ENCODE measurements at places on chromosomes 2 and 18.

- DNase-seq = no peak
Measured at GRCh38 chr18:75531212-75531850, 103.8 kb upstream of the SMIM21 start.

DNA sequence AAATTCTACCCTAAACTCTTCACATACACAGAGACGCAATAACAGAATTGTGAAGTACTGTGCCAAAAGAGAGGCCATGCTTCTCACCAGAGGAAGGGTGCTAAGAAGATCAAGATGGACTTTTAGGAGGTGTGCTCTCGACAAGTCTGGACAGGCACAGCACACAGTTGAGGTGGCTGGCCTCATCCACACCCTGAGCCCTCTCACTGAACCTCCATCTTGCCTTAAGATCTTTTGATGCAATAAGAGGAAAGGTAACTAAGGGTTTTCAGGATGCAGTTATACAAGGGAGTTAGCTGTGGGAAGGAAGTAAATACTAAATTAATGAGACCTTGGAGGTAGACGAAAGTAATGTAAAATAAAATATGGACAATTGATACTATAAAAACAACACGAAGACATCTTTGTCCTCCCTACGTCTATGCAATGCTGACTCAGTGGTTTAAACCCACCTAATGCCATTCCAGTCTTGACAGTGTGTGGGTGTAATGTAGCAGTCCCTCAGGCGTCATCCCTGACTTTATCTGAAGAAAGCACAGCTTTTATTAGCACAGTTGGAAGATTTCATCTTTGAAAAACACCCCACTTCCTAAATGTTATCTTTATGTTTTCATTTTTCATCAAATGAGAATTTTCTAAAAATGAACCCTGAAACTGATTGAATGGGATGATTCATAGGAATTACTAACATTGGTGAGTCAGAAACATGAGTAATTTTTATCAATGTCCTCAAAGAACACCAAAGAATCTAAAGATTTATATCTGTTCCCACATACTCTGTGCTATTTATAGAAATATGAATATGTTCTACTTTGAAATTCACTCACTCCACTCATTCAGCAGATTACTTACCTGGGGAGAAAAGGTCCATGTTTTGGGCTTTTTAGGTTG lies 34.0 kb upstream of the MALL start:
- DNase-seq = no peak

DNA sequence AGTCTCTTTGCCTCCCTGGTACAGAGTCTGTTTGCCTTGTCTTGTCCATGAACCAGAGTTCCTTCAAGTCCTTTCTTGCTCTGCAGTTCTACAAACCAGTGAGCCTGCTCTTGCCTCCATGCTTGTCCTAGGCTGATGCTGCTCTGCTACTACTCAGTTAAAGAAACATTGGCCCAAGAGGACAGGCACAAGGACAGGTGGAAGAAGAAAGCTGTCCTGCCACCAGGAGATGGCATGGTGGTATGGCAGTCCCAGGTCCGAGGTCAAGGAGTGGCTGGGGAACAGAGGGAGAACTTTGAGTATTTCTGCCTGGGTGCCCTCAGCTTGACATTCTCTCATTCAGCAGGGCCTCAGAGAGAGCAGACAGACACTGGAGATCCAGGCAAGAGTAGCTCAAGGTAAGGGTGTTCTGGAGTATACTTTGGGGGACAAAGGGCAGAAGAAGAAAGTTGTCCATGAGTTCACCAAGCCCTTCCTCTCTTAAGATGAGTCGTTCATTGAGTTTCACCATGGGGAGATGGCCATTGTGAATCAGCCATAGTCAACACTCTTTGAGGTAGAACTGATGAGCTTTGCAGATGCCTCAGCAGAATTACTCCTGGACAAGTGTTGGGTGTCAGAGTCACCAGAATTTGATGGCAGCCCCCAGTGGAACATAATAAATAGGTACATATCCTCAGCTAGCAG lies 20.4 kb downstream of the TTC32 start:
- DNase-seq = no peak

GRCh38 chr18:75247611-75248421 lies 37.2 kb downstream of the TSHZ1 start:
- no peak for DNase-seq

DNA sequence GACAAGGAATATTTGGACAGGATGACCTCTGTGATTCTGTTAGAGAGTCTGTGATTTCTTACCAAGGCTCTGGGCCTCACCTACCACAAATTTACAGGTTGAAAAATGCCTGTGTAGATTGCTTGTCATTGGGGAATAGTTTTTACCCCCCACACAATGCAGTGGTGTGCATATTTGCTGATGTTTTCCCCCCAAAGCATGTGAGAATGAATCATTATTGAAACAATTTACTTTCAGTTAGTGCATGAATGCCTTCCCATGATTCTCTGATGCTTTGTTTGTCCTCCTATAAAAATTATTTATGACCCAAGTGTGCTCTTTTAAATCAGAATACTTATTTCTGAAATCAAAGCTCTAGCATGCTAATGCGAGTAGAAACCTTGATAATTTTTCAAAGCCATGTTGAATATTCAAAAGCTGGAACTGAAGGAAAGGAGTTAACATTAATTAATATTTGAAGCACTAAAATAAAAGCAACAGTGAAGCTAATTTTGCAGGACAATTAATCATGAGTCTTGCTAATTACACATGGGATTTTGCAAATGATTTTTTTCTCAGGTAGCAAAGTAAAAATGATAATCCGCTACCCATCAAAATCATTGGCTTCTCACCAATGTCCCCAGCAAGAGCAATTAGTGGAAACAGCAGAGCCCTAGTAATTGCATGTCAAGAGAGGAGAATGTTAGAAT lies 361.2 kb upstream of the HNRNPA3 start:
- DNase-seq = no peak

- no peak for DNase-seq
Measured at GRCh38 chr2:191322828-191323506, 77.8 kb downstream of the MYO1B start.

DNA sequence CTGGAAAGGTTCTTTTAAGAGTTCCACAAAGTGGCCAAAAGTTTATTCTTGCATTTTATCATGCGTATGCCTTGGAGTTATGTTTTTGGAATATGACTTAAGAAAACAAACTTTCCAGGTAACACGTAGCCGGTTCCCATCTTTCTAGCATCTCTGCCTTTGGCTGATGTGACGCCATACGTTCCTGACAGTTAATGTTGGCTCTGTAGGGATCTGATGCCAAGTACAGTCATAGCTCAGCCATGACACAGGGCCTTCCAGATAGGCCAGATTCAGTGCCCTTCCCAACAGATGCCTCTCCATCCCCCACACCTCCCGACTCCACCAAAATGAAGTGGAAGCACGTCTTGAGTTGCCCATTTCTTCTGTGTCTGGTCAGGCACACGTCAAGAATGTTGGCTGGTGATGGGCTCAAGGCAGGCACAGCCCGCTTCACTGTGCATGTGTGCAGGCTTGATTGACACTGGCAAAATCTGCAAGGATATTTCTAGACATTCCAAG lies 51.0 kb upstream of the THOC1 start:
- DNase-seq = no peak

DNA sequence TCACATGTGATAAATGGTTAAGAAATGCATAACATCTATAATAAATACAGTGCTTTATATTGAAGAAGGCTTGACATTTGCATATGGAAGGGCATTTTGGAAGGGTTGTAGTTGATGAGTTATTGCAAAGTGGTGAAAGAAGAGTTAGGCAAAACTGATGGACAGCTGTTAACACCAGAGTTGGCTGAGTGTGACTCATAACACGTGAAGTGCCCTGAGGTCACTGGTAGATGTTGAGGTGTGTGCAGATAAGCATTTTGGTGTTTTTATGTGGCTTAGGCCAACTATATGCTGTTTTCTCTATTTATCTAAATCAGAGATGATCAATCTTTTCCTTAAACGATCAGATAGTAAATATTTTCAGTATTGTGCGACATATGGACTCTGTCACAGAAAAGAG lies 154.3 kb upstream of the KCNH7 start:
- no peak for DNase-seq

- no peak for DNase-seq
Measured at GRCh38 chr18:44826418-44827259, 146.0 kb downstream of the SETBP1 start.

DNA sequence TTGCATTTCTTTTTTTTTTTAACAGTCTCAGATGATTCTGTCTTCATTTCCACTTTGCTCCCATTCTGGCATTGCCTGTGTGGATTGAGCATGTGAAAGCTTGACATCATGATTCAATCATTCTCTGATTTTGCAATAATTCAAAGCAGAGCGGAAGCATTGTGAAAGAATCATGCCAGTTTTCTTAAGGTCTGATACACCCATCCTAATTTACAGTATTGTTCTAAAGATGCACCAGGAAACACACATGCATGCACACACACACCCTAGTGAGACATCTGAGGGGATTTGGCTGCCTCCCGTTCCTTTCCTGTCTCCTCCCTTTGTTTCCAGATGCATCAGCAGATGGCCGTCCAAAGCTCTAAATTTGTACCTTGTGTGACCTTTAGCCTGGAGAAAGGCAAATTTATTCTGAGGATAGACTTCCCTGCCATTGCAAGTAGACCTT lies 97.3 kb downstream of the FMNL2 start:
- DNase-seq = no peak

- DNase-seq = no peak
Measured at GRCh38 chr2:196719110-196719872, 79.8 kb downstream of the CCDC150 start.

DNA sequence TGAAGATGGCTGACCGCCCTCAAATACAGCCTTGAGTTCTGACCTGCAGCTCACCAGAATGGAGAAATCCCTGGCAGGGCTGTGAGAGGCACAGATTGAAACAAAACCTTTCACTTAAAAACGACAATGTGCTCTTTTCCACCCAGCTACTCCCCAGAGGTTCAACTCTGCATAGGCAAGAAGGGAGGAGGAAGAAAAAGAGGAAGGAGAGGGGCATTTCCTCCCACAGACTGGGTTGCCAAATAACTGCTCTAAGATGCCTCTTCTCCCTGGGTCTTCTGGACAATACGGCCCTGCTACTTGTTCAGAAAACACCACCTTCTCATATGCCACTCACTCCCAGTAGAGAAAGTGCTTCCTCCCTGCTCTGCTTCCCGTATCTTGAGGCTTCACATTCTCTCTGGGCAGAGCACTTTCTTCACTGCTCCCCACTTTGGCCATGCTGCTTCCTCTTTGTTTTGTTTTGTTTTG lies 136.4 kb upstream of the SLC1A4 start:
- DNase-seq = no peak

- DNase-seq = no peak
Measured at GRCh38 chr2:35741556-35741955, 614.0 kb upstream of the CRIM1 start.

GRCh38 chr2:217801711-217802110 lies 201.1 kb downstream of the TNS1 start:
- DNase-seq = no peak

- DNase-seq = no peak
Measured at GRCh38 chr18:53382870-53383269, 841.6 kb downstream of the MBD2 start.

DNA sequence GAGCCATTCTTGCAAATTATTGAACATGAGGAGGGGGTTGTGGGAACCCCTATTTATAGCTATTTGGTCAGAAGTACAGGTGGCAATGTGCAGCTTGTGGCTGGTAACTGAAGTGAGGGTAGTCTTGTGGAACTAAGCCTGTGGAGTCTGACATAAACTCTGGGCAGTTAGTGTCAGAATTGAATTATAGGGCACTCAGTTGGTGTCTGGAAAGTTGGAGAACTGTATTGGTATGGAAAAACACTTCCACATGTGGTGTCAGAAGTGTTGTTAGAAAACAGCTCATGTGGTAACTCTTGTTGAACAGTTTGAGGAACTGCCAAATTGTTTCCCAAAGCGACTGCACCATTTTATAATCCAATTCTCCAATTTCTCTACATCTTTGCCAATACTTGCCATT lies 7.5 kb downstream of the RALBP1 start:
- no peak for DNase-seq

GRCh38 chr18:13300796-13301195 lies 82.2 kb downstream of the LDLRAD4 start:
- no peak for DNase-seq
